ENCODE measurements at places on chromosomes 4 and X.
A peak's percentile ranks its signal among the peaks of the same experiment; 100 is the strongest.

DNA sequence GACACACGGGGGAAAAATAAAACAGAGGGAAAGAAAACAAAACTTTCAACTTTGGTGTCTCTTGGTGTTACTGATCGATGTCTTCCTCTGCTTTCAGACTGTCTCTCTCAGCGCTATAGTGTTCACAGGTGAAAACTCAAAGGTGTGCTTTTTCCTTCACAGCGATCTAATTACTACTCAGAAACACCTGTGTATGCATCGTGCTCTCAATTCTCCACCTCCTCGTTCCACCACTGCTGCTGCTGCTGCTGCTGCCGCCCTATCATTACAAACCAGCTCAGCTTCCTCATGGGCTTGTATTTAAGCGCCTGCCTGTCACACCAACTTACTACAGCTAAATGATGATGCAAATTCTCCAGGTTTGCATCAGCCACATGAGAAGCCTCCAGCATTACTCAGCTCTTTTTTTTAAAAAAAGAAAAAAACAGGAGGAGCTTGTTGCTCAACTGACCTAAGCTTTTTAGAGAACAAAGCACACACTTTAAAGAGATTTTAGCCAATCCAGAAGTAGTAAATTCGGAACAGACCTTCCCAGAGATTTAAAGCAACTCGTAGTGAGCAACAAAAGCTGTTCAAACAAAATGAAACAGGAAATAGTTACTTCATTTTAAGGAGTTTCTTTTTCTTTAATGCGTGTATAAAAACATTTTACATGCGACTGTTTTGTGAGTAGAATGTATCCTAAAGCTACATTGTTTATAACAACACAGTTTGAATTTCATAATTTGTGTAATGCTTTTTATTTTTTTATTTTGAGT, at the start of gene SLC7A11:
Gene SLC7A11, minus strand, starts transcription at position 274 of the 758 bp plus-strand sequence. CDS start 280 bp downstream, outside the sequence.
- peak; percentile 99 for DNase-seq

GRCh38 chrX:109373468-109373867, 108.4 kb downstream of the GUCY2F start:
- no peak for DNase-seq

DNA sequence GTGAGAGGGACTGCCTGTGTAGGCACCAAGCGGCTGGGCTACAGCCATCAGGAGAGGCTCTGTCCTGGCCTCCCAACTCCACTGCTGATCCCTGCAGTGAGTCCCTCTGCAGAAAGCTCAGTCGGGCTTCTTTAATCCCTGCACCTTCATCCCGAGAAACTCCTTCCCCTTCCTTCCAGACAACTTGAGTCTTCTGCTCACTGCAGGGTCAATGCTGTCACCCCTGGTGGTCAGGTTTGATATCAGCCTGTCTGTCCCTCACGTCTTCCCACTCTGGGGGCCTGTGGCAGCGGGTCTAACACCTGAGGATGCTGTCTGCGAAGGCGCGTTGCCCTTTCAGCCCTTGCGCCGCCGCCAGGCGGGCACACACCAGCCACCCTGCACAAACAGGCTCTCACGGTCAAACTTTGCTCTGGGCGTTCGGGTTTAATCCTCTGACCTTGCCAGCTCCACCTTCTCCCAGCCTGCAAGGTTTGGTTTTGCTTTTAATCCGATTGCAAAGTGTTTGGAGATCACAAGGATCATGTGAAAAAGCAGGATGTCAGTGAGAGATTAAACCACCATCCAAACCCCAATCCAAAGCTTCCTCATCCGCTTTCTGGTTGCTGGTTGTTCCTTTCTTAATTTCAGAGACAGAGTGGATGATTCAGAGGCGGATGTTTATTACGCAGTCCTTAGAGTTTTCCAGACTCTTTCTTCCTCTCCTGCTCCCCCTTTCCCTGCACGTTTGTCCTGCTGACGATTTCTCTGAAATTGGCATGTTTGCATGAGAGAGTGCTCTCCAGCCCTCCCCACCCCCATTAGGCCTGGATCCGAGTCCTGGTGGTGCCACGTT, 74.8 kb upstream of the SLC34A2 start:
- no peak for DNase-seq

GRCh38 chrX:154074199-154074598, 23.3 kb downstream of the MECP2 start:
- DNase-seq, result peak; percentile 28

DNA sequence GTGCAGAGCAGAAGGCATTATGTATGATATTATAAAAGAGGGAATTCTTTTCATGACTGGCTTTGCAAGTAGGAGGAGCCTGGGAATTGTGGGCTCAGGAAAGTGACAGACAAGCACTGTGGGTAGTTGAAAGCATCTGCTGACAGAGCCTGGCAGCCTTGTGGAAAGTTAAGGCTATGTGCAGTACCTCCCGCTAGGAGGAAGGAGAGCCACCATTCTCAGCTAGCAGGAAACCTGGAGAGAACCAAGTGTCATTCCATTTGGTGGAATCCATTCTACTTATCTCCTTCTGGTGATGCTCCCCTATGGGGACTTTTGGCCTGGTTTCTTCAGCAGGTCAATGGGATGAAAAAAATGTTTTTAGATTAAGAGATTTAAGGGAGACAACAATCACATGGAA, 81.8 kb downstream of the ASB9 start:
- DNase-seq, result no peak

GRCh38 chr4:84708406-84709135, 125.6 kb downstream of the CDS1 start:
- DNase-seq, result no peak

GRCh38 chrX:29397506-29397905, 810.3 kb downstream of the IL1RAPL1 start:
- no peak for DNase-seq

GRCh38 chrX:107704587-107704986, 71.0 kb downstream of the TSC22D3 start:
- DNase-seq, result no peak

GRCh38 chr4:170580651-170581050, 490.9 kb upstream of the AADAT start:
- DNase-seq, result no peak

DNA sequence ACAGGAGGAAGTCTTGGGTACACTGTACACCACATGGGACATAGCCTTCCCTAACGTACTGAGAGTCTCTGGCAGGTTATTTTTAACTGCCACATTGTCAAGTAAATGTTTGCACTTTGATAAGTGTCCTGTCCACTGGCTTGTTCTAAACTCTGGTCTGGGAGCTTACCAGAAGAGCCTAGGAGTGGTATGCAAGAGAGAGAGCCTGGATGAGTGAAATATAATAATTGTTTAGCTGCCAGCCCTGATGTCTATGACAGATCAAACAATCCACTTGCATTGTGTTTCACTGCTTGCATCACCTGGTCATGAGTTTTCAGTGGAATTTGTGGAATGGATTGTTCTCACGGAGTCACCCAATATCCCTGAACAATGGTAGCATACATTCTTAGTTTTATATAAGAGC, 91.6 kb downstream of the SHROOM3 start:
- no peak for DNase-seq

- no peak for DNase-seq
Measured at GRCh38 chr4:25937801-25938200, 23.8 kb downstream of the SMIM20 start.

GRCh38 chr4:24516926-24517325, 67.4 kb downstream of the DHX15 start:
- no peak for DNase-seq

- no peak for DNase-seq
Measured at GRCh38 chr4:186416451-186417060, 138.8 kb downstream of the MTNR1A start.

- DNase-seq, result no peak
Measured at GRCh38 chr4:128757712-128758111, 51.8 kb upstream of the JADE1 start.

DNA sequence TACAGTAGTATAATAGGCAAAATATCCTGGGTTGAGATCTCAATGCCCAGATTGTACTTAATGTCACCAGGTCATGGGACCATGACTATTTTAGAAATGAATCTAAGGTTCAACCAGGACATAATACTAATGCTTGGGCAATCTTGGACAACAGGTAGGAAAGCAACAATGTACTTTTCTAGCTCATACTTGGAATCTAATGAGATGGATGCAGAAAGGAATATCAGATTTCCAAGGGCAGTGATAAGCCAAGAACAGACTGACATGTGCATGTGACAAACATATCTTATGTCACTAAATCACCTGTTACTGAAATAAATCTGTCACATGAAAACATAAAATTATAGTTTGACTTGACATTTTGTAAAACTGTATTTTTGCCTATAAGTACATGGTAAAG, 51.1 kb downstream of the RPS6KA3 start:
- DNase-seq, result no peak

DNA sequence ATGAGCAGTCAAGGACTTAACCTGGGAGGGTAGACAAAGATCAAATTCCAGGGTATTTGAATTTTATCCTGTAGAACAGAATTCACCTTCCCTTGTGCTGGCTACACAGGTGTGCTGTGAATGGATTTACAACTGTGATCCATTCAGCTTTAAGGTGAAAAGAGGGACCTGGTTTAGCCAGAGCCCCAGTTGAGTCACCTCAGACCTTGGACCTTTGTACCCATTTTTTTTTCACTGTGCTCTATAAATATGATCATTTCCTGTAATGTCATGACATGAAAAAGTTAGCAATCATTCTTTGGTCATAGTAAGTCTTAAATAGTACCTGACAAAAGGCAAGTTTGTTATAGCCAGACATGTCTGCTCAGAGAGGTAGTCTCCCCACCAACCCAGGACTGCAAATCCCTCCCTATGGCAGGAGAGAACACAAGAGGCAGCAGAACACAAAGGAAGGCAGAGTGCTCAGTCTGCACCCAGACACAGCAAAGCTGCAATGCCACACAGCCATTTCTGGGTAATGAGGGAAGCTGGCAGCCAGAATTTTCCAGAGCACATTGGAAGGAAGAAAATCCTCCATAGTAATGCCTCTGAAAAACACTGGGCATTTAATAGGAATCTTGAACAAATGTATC, 77.9 kb downstream of the CXXC4 start:
- DNase-seq, result no peak

DNA sequence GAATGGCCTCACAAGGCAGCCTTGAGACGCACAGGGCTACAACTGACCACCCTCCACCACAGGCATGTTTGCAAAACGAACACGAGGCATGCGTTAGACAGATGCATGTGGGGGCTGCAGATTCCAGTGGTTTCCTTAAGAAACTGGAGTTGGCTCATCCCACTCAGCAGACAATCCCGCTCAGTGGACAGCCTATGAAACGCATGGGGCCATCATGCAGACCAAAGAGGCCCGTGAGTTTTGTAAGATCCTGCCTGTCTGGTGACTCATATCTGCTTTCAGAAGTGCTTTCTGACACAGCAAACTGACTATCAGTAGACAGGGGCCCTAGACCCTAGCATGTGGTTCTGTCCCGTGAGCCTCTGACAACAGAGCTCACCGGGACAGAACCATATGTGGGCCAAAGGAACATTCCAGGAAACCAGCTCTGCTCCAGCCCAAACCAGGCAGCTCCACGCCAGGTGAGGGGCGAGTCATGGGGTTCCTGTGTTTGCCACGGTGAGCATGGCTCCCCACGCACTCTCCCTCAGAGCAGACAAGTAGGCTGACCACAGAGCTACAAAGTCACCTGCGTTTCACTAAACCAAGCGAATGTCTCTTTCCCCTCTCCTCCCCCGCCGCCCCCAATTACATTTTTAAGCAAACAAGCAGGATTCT, 74.4 kb downstream of the MTMR1 start:
- peak; percentile 26 for DNase-seq

GRCh38 chrX:9466124-9466495, 1.3 kb downstream of the TBL1X start:
- DNase-seq, result no peak

DNA sequence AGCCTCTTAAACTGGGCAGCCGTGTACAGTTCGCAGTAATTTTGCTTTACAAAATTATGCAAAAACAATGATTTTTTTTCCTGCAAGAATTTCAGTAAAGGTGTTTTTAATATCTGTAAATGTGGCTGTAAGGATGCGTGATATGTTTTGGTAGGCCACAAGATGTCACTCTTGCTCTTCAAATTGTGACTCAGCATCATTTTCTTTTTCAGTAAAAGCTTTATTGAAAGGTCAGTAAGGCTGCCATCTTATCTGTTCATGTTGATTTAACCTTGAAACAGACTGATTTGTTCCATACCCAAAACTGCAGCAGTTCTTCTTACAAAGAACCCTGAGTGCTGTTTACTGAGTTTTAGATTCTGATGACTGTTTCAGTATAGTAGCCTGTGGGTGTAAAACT, 39.9 kb downstream of the TXLNG start:
- DNase-seq, result peak; percentile 62

- no peak for DNase-seq
Measured at GRCh38 chr4:145957302-145957701, 18.7 kb upstream of the ZNF827 start.

- no peak for DNase-seq
Measured at GRCh38 chrX:114626323-114626722, 42.4 kb downstream of the HTR2C start.

DNA sequence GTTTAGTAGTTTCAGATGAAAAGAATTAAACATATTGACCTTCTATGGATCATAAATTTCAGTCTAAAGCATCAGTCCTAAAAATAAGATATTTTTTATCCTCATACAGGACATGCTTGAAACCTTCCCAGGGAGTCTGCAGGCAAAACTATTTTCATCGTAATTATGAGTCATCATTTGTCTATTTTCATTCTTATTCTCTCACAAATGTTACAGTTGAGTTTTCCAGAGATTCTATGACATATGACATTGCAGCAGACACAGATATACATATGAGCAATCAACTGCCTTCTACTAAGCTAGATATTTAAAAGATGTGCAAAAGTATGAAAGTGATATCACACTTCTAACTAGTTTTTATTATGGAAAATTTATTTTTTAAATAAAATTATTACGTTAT, 398.0 kb downstream of the MAGEB5 start:
- no peak for DNase-seq

GRCh38 chr4:8132400-8132799, 26.2 kb downstream of the ABLIM2 start:
- no peak for DNase-seq

DNA sequence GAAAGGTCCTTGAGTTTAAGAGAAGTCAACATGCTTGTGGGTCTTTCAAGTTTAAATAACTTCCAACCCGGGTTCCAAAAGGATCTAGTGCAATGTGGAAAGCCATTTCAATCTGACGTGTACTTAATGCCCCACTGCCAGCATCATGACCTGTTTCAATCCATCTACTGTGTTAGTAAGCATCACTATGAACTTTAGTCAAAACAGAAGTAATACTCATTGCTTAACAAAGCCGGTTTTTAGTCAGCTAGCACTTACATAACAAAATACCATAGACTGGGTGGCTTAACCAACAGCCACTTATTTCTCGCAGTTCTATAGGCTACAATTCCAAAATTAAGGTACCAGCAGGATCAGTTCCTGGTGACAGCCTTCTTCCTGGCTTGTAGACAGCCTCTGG, 677.5 kb downstream of the DMD start:
- DNase-seq, result no peak

GRCh38 chrX:103774070-103774642, 2.5 kb upstream of the PLP1 start:
- peak; percentile 39 for DNase-seq
